ENCODE measurements at places on chromosomes 1 and 21. TPM values are rescaled to one million over a fixed set of nuclear protein-coding genes. Genes with fewer than 3 reads are reported as not detected.

OR10Z1 gene
- not detected for total RNA-seq

KCNC4 gene
- 6.9 TPM for total RNA-seq

DNA sequence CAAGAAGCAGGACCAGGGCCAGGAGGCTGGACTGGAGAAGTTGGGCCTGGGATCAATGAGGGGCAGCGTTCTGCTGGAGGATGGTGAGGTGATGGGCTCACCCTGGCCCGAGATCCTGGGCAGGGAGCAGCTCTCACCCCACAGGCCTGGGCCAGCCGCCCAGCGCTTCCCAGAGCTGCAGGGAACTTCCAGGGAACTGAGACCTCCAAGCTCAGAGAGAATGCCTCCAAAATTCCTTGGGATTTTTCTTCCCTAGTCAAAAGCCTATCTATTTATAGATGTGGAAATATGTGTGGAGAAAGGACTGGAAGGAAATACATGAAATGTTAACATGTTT, 121.2 kb downstream of the SPSB1 start:
- H3K4me1 ChIP-seq = peaks cover 41% of the 10 kb centered on the region
- no peak overlapping the region for H3K27ac ChIP-seq
- peaks cover 4% of the 10 kb centered on the region for H3K36me3 ChIP-seq
- peak overlapping the region; percentile 37 for H3K4me3 ChIP-seq
- peaks cover 28% of the 10 kb centered on the region for H3K27me3 ChIP-seq
- no peak for DNase-seq

DNA sequence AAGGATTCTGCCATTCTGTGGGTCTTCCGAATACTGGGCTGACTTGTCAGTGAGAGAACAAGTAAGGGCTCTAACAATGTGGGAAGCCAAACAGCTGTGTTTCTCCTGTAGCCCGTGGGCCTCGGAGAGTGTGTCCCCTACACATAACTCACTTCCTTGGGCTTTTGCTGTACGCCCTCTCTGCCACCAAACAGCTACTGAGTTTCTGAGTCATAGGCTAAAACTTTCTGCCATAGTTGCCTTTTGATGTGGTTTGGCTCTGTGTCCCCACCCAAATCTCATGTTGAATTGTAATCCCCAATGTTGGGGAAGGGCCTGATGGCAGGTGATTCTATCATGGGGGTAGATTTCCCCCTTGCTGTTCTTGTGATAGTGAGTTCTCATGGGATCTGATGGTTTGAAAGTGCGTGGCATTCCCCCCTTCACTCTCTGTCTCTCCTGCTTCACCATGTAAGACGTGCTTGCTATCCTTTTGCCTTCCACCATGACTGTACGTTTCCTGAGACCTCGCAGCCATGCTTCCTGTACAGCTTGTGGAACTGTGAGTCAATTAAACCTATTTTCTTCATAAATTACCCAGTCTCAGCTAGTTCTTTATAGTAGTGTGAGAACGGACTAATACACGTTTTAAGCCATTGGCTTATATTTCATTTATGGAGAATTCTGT, 194.8 kb upstream of the HMCN1 start:
- peak; percentile 8 for DNase-seq
- H3K4me3 ChIP-seq = no peak overlapping the region
- peaks cover 6% of the 10 kb centered on the region for H3K4me1 ChIP-seq
- H3K36me3 ChIP-seq = peaks cover 2% of the 10 kb centered on the region
- H3K27ac ChIP-seq = no peak overlapping the region

SFN gene
- 0.43 TPM for total RNA-seq

GRCh38 chr1:210089855-210090254, 142.7 kb upstream of the SERTAD4 start:
- DNase-seq = no peak
- H3K36me3 ChIP-seq = no peaks in the 10 kb centered on the region
- no peak overlapping the region for H3K4me3 ChIP-seq
- no peak overlapping the region for H3K27ac ChIP-seq

- no peaks in the 10 kb centered on the region for H3K4me1 ChIP-seq
- no peak overlapping the region for H3K4me3 ChIP-seq
- no peaks in the 10 kb centered on the region for H3K36me3 ChIP-seq
- DNase-seq = no peak
- H3K27ac ChIP-seq = no peak overlapping the region
These were observed 318.6 kb upstream of the TMPRSS15 start for GRCh38 chr21:18722193-18722592.

DNA sequence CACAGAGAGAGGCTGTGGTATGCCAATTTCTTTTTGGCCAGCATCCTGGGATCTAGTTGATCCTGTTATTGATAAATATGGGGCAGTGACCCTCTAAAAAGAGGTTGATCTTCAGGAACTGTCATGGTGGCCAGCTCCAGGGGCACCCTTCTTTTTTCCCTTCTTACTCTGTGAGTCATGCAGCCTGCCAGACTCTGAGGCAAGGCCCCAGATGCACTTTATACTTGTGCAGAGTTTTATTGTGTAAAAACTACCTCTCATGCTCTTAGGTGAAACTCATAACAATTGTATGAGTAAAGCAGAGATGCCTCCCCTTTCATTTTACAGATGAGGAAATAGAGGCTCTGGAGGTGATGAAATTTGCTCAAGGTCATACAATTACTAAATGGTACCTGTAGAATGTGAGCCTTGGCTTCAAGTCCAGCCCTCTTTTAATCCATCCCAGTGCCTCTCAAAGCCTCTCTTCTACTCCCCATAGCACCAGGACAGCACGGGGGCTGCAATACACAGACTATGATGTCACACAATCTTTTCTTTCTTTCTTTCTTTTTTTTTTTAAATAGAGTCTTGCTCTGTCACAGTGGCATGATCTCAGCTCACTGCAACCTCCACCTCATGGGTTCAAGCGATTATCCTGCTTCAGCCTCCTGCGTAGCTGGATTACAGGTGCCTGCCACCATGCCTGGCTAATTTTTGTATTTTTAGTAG, 387.8 kb downstream of the KCNH1 start:
- H3K27ac ChIP-seq = no peak overlapping the region
- no peak for DNase-seq
- peaks cover 9% of the 10 kb centered on the region for H3K27me3 ChIP-seq
- no peak overlapping the region for H3K4me3 ChIP-seq

DNA sequence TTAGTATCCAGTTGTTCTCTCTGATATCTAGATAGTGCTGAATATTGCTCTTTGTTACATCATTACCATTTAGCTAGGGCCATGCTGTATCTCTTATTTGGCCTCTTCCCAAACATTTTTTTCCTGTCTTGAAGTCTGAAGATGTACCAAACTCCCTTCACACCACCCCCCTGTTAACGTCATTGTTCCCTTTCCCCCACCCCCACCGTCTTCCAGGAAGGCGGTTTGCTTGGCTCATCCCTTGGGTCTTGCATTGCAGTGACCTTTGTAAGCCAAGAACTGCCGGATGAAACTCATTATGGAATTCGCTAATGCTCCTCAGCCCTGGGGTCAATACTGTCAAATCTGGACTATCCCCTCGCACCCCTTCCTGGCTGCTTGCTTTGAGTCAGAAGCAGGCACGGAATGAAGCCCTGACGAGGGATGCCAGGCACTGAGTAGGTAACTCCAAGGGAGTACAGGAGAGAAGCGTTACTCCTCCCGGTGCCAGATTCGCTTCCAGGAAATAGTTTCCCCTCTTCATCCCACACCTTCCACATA, 283.1 kb downstream of the TM2D1 start:
- no peaks in the 10 kb centered on the region for H3K4me1 ChIP-seq
- H3K4me3 ChIP-seq = no peak overlapping the region
- no peaks in the 10 kb centered on the region for H3K36me3 ChIP-seq
- DNase-seq = no peak

- no peaks in the 10 kb centered on the region for H3K4me1 ChIP-seq
- no peak overlapping the region for H3K4me3 ChIP-seq
- H3K27ac ChIP-seq = no peak overlapping the region
- DNase-seq = no peak
- H3K27me3 ChIP-seq = no peaks in the 10 kb centered on the region
These were observed 586.3 kb downstream of the PLA2G4A start for GRCh38 chr1:187415065-187415464.

DNA sequence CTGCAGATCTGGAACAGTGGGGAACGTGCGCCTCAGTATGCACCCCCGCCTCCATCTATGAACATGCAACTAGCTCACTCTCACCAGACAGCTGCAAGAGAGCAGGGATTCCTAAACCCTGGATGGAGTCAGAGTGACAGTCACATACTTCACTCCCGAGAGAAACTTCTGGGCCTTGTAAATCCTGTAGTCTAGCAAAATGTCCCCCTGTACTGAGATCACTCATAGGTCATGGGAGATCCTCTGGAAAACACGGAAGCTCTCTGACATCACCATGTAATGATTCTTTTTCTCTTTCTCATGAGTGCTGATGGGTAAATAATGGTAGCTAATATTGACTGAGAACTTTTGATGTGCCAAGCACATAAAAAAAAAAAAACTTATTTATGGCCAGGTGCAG, 23.4 kb upstream of the TARDBP start:
- H3K4me1 ChIP-seq = peaks cover 6% of the 10 kb centered on the region
- H3K27me3 ChIP-seq = no peaks in the 10 kb centered on the region
- H3K36me3 ChIP-seq = no peaks in the 10 kb centered on the region
- no peak for DNase-seq
